ENCODE measurements at places on chromosomes 6 and 20.
A peak's percentile ranks its signal among the peaks of the same experiment; 100 is the strongest.

GRCh38 chr20:56691325-56691998 lies 62.4 kb downstream of the TFAP2C start:
- no peak for DNase-seq

- no peak for DNase-seq
These were observed 31.7 kb downstream of the UTRN start for GRCh38 chr6:144316862-144317195.

GRCh38 chr6:145813285-145814034 lies 1.1 kb downstream of the FBXO30 start:
- no peak for DNase-seq

DNA sequence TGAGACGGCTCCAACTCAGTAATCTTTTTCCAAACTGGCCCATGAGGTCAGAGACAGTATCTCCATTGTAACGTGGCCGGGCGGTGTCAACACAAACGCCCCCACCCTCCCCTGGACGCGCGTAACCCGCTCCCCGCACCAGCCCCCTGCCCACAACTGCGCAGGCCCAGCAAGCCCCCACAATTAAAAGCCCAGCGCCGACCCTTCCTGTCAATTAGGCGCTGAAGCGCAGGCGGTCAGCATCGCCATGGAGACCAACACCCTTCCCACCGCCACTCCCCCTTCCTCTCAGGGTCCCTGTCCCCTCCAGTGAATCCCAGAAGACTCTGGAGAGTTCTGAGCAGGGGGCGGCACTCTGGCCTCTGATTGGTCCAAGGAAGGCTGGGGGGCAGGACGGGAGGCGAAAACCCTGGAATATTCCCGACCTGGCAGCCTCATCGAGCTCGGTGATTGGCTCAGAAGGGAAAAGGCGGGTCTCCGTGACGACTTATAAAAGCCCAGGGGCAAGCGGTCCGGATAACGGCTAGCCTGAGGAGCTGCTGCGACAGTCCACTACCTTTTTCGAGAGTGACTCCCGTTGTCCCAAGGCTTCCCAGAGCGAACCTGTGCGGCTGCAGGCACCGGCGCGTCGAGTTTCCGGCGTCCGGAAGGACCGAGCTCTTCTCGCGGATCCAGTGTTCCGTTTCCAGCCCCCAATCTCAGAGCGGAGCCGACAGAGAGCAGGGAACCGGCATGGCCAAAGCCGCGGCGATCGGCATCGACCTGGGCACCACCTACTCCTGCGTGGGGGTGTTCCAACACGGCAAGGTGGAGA lies at the start of the genes HSPA1A and HSPA1L:
HSPA1A (plus strand) TSS at position 519 of the 814 bp plus-strand sequence; CDS start at position 733, 214 bp downstream.
HSPA1L (minus strand) TSS at position 259 of the 814 bp plus-strand sequence. CDS start 3,311 bp downstream, outside the sequence.
- peak; percentile 98 for DNase-seq
